Stimulated activated CD4-positive, alpha-beta T cell treated with anti-CD3 and anti-CD28 coated beads, Interleukin-1b, Interleukin-23, amount 100 ng/mL, for 1 hour (primary cell): ENCODE measurements at places on chromosomes 11 and 22.

DNA sequence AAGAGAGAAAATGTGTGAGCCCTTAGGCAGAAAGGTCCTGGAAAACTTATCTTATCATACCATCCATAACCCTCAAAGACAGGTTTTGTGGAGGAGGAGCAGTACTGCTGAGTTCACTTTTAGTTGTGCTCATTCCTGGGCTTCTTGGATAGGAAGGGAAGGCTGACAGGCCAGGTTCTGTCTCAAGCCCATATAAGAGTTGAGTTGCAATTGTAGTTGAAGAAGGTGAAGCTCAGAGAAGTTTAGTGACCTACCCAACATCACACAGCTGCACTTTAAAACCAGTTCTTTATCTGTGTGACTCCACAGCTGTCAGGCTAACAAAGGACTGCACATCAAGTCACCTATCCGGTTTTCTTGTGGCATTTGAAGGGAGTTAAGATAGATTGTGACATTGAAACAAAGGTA, 13.0 kb downstream of the TEAD1 start:
- DNase-seq, result no peak

- DNase-seq, result no peak
Measured at GRCh38 chr22:43998679-43999264, 25.3 kb upstream of the PARVB start.

GRCh38 chr11:12675951-12676711, 1.9 kb downstream of the TEAD1 start:
- DNase-seq, result no peak

DNA sequence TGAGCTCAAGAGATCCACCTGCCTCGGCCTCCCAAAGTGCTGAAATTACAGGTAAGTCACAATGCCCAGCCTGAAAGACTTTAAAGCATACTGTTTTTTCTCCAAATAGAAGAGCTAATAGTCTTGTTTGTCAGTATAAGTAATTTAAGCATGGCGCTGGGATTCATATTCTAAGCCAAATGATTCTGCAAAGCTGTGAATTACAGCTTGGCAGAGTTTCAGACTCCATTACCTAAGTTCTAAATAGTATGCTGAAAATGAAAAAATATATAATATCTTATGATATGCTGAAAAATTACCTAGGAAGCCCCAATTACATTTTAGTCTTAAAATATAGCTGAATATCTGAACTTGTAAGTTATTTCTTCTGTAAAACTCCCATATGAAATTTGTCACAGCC, 39.3 kb downstream of the MRE11 start:
- DNase-seq, result no peak

DNA sequence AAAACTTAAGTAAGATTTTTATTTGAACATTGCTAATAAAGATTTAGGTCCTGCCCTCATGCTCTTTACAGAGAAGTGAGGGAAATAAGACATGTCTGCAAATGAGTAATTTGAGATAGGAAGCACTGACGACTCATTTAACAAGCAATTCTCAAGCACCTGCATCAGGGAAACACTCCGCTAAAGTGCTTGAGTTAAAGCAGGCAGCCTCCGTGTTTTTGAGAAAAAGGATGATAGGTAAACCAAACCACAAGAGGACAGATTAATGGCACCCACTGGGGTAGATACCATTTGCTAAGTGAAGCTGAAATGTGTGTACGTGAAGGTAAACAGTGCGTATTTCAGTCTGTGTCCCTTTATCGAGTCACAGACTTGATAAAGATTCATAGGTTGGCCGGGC, 184.6 kb upstream of the CARD18 start:
- DNase-seq, result no peak

GRCh38 chr11:7450836-7451235, 34.5 kb upstream of the OLFML1 start:
- DNase-seq, result no peak

GRCh38 chr22:30332551-30332950, 5.8 kb upstream of the TBC1D10A start:
- no peak for DNase-seq

GRCh38 chr11:122230385-122230755, 114.4 kb upstream of the BLID start:
- no peak for DNase-seq

GRCh38 chr11:66189031-66189745, 79.3 kb upstream of the RAB1B start:
- DNase-seq, result no peak

DNA sequence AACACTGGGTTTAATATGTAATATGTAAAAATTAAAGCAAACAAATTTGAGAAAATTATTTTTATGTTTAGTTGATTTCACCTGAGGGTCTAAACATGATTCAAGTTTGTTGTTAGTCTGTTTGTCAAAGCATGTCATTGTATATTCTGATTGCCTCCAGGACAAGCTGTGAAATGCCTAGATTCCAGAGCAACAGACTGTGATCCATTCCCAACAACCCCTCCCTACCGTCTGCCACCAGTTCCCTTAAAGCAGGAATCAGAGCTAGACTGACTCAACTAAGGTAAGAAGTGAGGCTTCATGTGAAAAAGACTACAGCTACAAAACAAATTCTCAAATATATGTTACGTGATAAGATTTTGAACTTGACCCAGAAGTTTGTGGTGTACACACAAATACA, 304.2 kb downstream of the RAB38 start:
- no peak for DNase-seq

DNA sequence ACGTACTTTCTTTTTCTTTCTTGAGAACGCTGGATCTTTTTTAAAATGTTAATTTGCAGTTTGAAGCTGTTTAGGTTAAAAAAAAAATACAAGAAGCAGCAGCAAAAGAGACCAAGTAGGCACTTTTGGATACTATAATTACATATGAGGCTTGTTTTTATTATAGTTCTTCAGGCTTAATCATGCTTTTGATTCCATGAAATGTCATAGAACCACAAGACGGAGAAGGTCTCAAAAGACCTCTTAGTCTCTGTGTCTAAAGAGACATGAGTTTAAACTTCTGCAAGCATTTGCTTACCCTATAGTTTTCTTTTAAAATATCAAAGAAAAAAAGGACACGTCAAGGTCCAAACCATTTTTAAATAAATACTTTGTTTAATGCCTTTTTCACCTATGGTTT, 18.8 kb upstream of the MMP20 start:
- DNase-seq, result no peak

DNA sequence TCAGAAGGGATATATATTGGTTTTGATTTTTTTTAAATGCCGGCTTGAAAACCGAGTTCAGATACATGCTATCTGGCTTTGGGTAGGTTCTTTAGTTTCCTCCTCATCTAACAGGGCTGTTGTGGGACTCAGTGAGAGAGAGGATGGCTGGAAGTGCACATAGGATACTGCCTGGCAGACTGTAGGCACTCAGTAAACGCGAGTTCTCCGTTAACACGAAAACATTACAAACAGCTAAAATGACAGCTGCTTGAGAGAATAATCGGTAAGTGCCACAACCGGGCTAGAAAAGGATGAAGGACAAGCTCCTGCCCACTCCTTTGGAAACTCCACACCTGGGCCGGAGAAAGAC, 369 bp downstream of the XRRA1 start:
- no peak for DNase-seq

GRCh38 chr11:111135778-111136570, 109.6 kb upstream of the POU2AF2 start:
- no peak for DNase-seq

DNA sequence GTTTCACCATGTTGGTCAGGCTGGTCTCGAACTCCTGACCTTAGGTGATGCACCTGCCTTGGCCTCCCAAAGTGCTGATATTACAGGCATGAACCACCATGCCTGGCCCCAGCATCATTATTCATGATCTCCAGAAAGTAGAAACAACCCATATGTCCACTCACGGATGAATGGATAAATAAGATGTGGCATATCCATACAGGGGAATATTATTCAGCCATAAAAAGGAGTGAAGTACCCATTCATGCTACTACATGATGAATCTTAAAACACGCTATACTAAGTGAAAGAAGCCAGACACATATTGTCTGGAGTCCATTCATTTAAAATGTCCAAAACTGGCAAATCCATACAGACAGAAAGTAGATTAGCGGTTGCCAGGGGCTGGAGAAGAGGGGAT, 79.9 kb upstream of the TCF20 start:
- DNase-seq, result no peak

GRCh38 chr22:49783926-49784629, 43.6 kb downstream of the BRD1 start:
- DNase-seq, result no peak

- no peak for DNase-seq
Measured at GRCh38 chr11:108115500-108116140, 5.7 kb upstream of the ACAT1 start.

GRCh38 chr22:39094717-39095389, 2.2 kb upstream of the APOBEC3H start:
- no peak for DNase-seq

GRCh38 chr11:70682760-70683159, 284.4 kb downstream of the CTTN start:
- no peak for DNase-seq

- DNase-seq, result no peak
Measured at GRCh38 chr22:49659924-49660315, 167.8 kb downstream of the BRD1 start.

DNA sequence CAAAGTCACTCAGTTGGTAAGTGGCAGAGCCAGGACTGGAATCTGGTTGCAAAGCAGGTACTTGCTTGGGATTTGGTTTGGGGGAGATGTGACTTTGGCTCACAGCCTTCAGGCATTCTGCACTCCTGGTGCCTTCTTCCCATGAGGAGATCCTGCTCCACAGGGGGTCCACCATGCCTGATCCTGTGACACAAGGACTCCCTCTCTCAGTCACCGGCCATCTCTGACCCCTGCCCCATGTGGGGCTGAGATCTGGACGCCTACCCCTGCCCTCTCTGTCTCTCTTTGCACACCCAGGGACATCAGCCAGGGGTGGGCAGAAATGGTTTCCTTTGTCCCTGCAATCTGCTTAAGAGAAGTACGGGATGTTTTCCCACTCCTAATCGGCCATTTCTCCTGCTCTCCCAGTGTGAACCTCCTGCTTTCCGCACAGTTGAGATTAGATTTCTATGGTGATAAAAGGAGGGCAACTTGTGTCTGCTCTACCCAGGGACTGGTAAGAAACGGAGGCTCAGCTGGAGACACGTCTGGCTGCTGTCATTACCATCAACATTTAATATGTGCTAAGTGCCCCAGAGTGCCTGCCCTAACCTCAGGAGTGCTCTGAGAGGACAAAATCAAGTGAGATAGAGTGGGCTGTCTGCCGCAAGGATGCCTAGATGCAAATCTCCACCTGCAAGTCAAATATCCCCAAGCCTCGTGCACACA, 11.1 kb upstream of the FXYD6 start:
- no peak for DNase-seq

DNA sequence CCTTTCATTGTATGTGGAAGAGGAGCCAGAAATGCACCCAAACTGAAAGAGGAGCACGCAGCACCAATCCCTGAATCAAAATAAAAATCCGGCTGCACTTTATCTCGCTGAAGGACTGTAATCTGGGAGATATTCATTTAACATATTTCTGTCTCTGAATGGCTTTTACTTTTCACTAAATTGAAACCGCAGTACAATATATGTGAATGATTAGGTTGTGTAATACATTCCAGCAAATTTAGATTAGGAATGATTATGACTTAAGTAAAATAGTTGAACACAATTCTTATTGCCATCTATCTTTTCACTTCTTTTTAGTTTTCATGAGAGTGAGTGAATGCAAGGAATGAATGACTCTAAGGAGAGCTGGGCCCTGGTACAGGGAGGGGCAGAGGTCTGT, 232.1 kb downstream of the ST3GAL4 start:
- DNase-seq, result no peak

- DNase-seq, result no peak
Measured at GRCh38 chr22:39463277-39463676, 6.5 kb downstream of the MGAT3 start.

- DNase-seq, result no peak
Measured at GRCh38 chr11:122692444-122692843, 36.9 kb downstream of the UBASH3B start.

- no peak for DNase-seq
Measured at GRCh38 chr22:35377735-35378134, 3.2 kb upstream of the HMOX1 start.

DNA sequence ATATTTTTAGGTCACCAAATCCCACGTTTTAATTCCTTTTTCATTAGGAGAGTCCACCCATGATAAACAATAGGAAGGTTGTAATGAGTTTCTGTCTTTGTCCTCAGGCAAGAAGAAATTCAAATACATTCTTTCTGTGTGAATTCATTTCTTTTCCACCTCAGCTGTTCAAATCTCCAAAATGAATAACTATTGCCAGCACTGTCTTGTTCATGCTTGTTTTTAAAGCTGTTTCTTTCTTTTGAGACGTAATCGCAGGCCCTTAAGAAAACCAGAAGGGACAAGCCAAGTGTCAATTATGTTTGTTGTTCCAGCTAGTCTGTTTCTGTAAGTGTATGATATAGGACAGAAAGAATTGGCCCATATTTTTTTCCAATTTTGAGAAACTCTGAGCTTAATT, 20.2 kb downstream of the MMP27 start:
- no peak for DNase-seq

DNA sequence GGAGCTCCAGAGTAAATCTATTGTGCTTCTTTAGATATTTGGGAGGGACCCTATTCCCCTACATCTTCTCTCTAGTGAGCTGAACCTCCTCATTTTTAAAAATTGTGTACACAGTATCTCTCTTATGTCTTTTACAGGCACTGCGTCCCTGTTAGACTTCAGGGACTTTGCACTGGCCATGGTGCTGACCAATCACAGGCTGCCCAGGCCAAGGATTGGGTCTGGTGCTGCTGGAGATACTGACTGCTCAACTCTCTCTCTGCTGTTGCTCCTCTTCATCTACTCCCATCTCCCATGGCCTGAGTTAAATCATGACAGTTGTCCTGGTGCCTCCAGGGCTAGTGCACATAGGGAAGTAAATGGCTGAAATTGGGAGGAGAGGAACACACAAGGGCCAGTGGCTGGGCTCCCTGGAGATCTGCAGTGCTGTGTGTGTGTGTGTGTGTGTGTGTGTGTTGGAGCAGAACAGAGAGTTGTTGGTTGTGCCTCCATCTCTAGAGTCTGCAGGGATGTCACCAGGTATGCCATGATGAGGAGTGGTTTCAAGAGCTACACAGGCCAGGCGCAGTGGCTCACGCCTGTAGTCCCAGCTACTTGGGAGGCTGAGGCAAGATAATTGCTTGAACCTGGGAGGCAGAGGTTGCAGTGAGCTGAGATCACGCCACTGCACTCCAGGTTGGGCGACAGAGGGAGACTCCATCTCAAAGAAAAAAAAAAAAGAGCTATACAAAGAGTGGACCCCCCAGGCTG, 155.3 kb downstream of the ST3GAL4 start:
- DNase-seq, result no peak

DNA sequence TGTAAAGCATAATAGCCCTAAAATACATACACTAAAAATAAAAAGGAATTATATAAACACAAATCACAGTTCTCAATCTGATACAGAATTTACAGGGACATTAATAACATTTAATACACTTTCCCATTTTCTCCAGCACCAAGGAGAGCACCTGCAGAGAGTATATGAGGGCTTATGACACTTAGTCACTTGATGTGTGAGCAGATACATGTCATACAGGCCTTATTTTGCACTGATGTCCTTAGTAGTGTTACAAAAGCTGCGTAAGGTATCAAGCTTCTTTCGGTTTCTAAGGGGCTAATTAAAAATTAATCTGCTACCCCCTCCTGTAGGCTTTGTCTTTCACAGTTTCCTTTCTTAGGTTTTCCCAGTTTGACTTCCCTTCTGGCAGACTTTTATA, 61.3 kb downstream of the TRIM44 start:
- DNase-seq, result no peak

- DNase-seq, result no peak
Measured at GRCh38 chr11:110032259-110032658, 60.9 kb upstream of the ZC3H12C start.
